Head of caudate nucleus (tissue), 42 donors: ENCODE measurements at places on chromosomes 13 and 19.
A peak's percentile ranks its signal among the peaks of the same experiment; 100 is the strongest.

- no peak for DNase-seq
Measured at GRCh38 chr19:35860818-35861639, 4.3 kb downstream of the KIRREL2 start.

DNA sequence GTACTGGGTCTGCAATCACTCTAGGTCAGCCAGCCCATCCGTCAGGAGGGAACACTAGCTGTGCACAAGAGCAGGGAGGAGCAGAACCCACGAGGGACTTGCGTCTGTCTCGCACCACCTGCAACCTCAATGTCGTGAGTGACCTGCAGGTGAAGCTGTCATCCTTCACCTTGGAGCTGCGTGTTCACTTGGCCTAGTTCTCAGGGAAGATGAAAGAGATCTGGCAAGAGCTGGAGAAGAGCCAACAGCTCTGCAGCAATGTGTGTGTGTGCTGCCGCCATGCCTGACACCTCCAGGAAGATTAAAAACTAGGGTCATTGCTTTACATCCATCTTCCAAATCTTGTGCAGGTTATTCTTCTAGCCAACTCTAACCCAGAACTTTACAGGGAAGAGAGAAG, 117.6 kb upstream of the MRI1 start:
- DNase-seq = no peak

GRCh38 chr19:45952686-45953505, 20.8 kb downstream of the NOVA2 start:
- peak; percentile 51 for DNase-seq

- DNase-seq = no peak
Measured at GRCh38 chr19:13172346-13173138, 22.3 kb downstream of the IER2 start.

- DNase-seq = peak; percentile 30
Measured at GRCh38 chr13:44296856-44297255, 76.8 kb upstream of the SERP2 start.

DNA sequence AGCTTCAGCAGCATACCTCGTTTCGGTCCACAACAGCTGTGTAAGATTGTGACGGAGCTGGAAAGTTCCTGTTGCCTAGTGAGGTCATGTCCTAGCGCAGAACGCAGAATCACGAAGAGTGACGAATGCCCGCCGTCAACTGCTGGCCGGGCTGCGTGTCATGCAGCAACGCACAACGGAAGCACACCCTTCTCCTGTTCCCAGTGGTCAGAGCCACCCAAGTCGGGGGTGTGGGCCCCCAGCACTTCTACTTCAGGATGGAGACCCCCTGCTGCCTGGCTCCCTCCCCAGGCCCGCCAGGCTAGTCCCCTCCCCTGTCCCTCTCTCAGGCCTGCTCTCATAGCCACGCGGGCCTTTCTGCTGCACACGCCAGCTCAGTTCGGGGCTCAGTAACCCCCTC, 25.9 kb downstream of the C2CD4C start:
- no peak for DNase-seq

GRCh38 chr13:93624311-93624777, 397.7 kb downstream of the GPC6 start:
- DNase-seq = no peak

DNA sequence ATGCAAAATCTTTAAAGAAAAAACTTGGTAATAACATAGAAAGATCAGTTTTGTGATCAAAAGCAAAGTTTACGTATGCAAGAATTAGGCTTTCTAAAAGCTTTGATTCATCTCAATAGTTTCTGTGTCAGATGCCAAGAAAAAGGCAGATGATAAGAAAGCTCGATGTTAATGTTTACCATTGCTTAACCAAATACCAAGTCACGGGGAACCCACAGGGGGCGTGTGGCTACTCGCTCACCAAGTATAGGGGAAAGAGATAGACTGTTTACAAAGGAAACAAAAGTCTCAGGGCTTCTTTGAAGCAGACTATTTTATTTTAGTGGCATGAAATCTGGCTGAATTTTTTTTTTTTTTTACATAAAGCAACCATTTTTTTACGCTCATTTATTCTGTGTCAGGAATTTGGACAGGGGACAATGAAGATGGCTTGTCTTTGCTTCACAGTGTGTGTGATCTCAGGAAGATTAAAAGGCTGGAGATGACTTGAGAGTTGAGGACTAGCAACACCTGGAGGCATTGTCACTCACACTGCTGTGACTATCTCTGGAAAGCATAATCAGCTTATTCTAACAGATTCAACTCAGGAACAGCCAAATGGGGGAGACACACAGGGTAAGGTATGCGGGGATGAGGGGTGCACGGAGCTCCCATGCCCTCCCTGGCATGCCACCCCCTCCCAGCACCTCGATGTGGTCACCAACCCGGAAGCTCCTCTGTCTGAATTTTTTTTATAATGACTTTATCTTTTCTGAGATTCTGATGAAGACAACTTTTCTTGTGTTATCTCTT, 24.9 kb downstream of the RCBTB1 start:
- no peak for DNase-seq

- no peak for DNase-seq
Measured at GRCh38 chr13:27474751-27475268, 24.4 kb upstream of the MTIF3 start.

DNA sequence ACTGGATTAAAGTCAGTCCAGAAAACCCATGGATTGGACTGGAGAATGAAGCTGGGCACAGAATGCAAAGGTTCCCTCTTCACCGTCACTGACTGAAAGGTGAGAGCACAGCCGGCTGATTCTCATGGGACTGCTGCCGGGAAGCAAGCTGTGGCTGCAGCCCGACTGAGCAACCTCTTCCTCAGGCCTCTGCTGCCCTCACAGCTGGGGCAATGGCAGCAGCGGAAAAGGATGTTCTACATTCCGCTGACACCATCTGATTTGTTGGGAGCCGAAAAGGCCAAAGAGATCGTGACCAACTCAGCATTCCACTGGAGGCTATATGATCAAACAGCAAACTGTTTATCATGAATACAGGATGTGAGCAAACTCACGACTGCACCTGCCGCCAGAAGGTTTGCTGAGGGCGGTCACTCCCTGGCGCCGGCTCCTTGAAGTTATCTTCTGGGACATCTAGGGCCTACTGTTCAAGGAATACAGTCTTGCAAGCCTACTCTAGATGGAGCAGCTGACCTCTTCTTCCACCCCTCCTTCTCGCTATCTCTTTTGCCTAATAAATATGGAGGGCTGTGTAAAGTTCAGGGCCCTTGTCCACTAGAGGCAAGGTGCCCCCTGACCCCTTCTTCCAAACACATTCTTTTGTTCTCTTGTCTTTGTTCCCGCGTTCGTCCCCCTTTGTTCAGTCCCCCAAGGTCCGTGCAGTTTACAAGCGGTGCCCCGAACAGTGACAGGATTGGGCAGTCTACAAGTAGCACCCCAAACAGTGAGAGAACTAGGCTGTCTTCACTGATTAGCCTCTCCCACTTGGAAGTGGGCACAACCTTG, 19.6 kb upstream of the SIGLEC6 start:
- DNase-seq = no peak

GRCh38 chr19:45156751-45157150, 4.0 kb downstream of the NKPD1 start:
- no peak for DNase-seq

GRCh38 chr19:38375098-38375493, 725 bp downstream of the PSMD8 start:
- DNase-seq = no peak

DNA sequence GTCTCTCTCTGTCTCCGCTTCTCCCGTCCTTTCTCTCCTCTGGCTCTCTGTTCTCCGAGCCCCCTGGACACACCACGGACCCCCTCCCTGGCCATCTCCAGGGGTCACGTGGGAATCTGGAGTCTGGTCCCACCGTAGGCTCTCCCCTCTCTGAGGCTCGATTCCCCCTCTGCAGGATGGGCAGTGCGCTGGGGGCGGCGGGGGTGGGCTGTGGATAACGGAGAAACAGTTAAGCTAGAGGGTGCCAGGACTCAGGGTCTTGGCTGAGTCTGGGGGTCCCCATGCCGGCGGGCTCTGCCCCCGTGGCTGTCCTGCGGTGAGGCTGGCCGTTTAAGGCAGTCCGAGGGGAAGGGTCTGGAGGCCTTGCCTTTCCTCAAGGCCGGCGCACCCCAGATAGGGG, 462 bp upstream of the MEIS3 start:
- DNase-seq = no peak
